ENCODE measurements at places on chromosomes 5 and 9. TPM values are rescaled to one million over a fixed set of nuclear protein-coding genes. Genes with fewer than 3 reads are reported as not detected.

The PCDHGB6 gene
- 0.25 TPM for polyA plus RNA-seq

The SLC4A9 gene
- not detected for polyA plus RNA-seq

DNA sequence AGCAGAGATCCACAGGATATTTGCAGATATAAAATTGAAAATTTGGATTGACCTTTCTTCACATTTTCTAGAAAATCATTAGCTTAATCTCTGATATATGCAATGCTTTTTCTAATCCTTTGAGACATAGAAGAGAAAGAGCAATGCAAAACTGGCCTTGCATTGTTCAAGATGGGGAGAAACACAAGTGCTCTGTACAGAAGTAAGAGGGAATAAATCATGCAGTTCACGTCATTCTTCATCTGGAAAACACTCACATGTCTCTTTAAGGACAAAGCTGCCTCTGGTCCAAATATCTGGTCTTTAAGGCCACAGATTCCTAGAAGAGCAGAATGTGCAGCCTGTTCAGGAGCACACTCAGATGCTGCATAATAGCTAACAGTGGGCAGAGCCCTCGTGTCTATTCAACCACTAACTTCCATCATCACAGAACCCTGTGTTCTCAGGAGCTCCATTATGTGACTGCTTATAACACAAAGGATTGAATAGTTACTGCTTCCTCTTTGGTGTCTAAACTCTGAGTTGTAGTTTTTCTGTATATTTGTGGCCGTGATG is 277.5 kb downstream of the PLK2 start:
- no peak for DNase-seq

The SET gene
- polyA plus RNA-seq: 229 TPM

The GPX8 gene
- not detected for polyA plus RNA-seq

DNA sequence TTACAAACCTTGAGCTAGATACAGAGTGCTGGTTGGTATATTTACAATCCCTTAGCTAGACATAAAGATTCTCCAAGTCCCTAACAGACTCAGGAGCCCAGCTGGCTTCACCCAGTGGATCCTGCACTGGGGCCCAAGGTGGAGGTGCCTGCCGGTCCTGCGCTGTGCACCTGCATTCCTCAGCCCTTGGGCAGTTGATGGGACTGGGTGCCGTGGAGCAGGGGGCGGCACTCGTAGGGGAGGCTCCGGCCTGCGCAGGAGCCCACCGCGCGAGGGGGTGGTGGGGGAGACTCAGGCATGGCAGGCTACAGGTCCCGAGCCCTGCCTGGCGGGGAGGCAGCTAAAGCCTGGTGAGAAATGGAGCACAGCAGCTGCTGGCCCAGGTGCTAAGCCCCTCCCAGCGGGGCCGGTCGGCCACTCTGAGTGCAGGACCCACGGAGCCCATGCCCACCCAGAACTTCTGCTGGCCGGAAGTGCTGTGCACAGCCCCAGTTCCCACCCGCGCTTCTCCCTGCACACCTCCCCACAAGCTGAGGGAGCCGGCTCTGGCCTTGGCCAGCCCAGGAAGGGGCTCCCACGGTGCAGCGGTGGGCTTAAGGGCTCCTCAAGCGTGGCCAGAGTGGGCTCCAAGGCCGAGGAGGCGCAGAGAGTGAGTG is 1464.7 kb downstream of the EFNA5 start:
- DNase-seq: no peak

GRCh38 chr5:82358457-82358856 is 80.3 kb upstream of the RPS23 start:
- DNase-seq: no peak

The OMD gene
- not detected for polyA plus RNA-seq

The SLC6A7 gene
- not detected for polyA plus RNA-seq

DNA sequence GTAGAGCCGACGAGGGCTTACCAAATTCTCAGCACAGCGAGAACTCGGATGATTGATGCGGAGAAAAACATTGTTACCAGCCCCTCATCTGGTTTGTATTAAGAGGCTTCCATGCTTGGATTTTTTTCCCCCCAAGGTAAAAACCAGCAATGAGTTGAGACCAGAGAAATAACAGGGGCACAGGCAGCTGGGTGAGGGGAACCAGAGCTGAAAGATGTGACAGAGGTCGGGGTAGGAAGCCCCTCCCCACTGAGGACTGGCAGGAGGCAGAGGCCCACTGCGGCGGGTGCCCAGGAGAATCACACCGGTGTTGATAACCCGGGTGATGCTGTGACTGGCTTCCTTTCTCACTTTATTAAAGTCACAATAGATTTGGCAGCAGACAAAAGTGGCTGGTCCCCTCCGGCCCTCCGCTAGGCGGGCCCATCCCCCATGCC is 116.5 kb upstream of the PHYKPL start:
- no peak for DNase-seq

DNA sequence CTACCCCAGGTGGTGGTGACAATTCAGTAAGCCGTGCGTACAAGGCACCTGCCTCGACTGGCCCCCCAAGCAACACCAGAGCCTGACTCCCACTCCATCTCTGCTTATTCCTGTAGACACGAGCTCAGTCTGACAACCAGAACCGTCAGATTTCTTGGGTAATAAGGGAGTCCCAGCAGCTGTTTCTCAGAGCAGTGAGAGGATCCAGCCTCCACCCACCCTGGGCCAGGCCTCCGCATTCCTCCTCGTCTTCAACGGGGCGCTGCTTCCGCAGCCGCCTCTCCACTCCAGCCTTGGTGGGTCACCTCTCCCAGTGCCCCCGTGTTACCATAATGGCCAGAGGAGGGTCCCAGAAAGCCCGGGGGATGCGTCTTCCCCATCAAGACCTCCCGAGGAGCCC is 27.7 kb upstream of the GFPT2 start:
- no peak for DNase-seq

- DNase-seq: no peak
Observed at GRCh38 chr5:73132759-73133158, 12.4 kb downstream of the TMEM171 start.

DNA sequence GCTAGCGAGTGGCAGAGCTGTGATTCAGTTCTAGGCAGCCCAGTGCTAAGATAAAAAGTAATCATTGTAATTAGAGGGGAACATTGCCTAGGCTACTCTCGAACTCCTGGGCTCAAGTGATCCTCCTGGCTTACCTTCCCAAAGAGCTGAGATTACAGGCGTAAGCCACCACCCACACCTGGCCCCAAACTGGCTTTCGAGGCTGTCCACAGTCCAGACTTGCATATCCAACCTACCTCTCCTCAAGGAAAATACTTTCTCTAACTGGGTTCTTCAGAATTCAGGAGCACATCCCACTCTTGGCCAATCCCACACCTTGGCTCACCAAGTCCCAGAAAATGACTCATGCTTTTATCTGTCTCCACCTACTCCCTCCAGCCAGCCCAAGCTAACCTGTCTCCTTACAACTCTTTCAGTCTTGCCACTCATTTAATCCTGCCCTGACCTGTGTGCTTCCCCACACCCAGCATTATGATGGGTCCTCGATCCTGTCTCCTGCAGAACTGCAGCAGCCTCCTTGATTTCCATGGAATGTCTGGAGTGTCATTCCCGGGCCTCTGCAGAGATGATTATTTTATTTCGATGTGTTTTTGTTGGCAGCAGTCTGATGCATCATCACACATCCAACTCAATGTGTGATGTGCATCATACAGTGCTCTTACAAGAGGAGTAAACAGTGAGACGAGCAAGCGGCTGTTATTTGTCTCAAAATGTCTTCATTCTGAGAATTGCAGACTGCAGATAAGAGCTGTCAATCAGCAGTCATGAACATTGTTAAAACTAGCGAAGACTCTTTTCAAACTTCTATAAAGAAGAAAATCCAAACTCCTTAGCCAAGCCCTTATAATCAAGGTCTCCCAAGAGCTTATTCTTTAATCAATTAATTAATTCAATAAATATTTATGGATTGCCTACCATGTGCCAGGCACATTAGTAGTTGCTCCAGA is 167.3 kb downstream of the SEC61B start:
- no peak for DNase-seq

- DNase-seq: no peak
Observed at GRCh38 chr9:76433406-76433805, 25.6 kb upstream of the GCNT1 start.

- DNase-seq: peak; percentile 37
Observed at GRCh38 chr9:135701959-135702721, at the start of gene KCNT1. Gene KCNT1, plus strand, starts transcription at chr9:135702185. Its CDS starts 74 bp downstream, at chr9:135702259.

The LCN6 gene
- polyA plus RNA-seq: not detected

The PCDH12 gene
- 0.07 TPM for polyA plus RNA-seq

DNA sequence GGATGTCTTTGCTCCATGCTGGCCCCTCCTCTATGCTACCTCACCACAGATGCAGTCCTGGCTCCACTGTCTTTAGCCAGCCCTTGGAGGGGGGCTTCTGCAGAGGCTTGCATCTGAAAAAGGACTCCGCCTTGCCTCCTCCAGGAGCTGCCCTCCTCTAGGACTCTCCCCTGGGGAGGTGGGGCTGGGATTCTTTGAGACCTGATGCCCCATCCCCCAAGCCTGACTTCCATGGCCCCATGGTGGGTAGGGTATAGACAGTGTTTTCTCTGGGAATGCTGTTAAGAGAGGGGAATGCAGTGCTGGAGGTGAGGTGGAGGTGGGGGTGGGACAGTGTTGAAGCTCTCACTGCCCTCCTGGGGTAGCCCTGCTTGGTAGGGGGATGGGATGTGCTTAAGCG is 14.3 kb downstream of the JADE2 start:
- DNase-seq: no peak

DNA sequence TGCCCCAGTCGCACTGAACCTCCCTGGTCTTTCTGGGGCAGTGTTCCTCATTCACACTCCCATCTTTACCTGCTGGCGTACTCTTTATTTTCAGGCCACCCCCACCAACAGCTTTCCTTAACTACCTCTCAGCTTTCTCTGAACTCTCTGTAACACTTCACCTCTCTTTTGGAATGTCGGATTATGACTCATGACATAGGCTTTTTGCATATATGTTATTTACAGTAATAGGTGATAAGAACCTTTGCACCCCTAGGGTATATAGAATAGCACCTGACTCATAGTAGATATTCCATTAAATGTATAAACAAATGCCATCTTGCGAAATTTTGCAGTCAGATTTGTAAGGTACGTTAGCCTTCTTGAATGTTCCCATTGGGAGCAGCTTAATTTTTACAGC is 52.9 kb upstream of the MIER3 start:
- DNase-seq: no peak

GRCh38 chr5:135571066-135571609 is 7.7 kb downstream of the CXCL14 start:
- no peak for DNase-seq

DNA sequence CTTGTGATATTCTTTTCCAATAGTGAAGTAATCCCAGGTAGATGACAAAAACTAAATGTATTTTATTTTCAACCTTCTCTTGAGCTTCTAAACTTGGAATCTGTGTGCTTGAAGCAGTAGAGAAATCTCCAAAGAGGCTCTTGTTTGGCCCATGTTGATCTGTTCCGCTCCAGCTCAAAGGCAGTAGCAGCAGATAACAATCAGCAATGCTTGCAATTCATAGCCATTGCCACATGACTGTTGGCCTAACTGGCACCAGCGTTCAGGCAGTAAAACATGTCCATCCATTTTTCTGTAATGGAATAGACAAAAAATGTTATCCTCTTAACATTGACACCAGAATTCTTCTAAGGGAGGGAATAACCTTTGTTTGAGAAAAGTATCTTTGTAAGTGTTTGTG is 270.7 kb upstream of the MSX2 start:
- no peak for DNase-seq

GRCh38 chr5:17326600-17327037 is 109.2 kb downstream of the BASP1 start:
- DNase-seq: no peak

The CTSV gene
- polyA plus RNA-seq: not detected

DNA sequence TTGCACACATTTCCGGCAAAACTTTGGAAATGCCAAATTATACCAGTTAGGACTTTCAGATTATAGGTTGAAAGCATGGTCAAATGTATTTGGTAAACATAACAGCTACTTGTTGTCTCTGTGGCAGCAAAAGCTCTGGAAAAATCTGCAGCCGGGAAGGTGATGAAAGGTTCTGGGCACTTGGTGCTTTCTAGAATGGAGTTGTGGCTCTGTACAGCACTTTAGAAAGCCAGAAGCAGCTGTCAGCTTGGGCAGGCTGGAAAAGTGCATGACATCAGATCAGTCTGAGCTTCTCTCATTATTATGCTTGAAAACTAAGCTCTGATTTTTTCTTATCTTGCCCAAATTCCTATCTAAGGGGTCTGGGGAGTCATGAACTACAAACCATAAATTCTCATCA is 118.6 kb upstream of the MAST4 start:
- DNase-seq: no peak

Data from CD8-positive, alpha-beta memory T cell (primary cell).